ENCODE measurements at places on chromosomes 4 and X. TPM values are rescaled to one million over a fixed set of nuclear protein-coding genes. Genes with fewer than 3 reads are reported as not detected.

The SPARCL1 gene
- total RNA-seq = not detected

The NAP1L5 gene
- 4.9 TPM for total RNA-seq

The TMEM35A gene
- not detected for total RNA-seq

The TMSB15C gene
- total RNA-seq = 3.2 TPM

The TBC1D25 gene
- total RNA-seq = 12.3 TPM

The SPIN2A gene
- total RNA-seq = 0.34 TPM

The GRPR gene
- 0.13 TPM for total RNA-seq

The GTPBP6 gene
- total RNA-seq = 72.6 TPM

The ITGB1BP2 gene
- total RNA-seq = 5.5 TPM

The TREX2 gene
- 1.9 TPM for total RNA-seq

The POF1B gene
- total RNA-seq = not detected

The UGT2A3 gene
- not detected for total RNA-seq

The SOWAHD gene
- 0.15 TPM for total RNA-seq

The ZNF732 gene
- total RNA-seq = not detected

The GPRASP3 gene
- total RNA-seq = 1.9 TPM

The ART3 gene
- not detected for total RNA-seq

The MTMR1 gene
- total RNA-seq = 32.8 TPM

The ZXDA gene
- 3.2 TPM for total RNA-seq

The KDR gene
- not detected for total RNA-seq

The SGMS2 gene
- 0.46 TPM for total RNA-seq

The WDFY3 gene
- 0.78 TPM for total RNA-seq

The GLOD5 gene
- total RNA-seq = not detected

The SERTM2 gene
- total RNA-seq = not detected

The ADAM29 gene
- total RNA-seq = not detected

The PNMA6A gene
- 1.2 TPM for total RNA-seq

The DOK7 gene
- not detected for total RNA-seq

The CCSER1 gene
- total RNA-seq = not detected

The POU3F4 gene
- total RNA-seq = not detected

The MPP1 gene
- 15.5 TPM for total RNA-seq

The MAMLD1 gene
- 6.5 TPM for total RNA-seq

The CCDC120 gene
- total RNA-seq = 4.0 TPM

The PYURF gene
- total RNA-seq = 68.6 TPM

The PNMA5 gene
- total RNA-seq = not detected

The PAGE4 gene
- total RNA-seq = not detected

The NDST4 gene
- not detected for total RNA-seq

The IL2 gene
- total RNA-seq = 150 TPM

The GYPB gene
- total RNA-seq = not detected

The MAPK10 gene
- total RNA-seq = not detected

The TCEANC gene
- 1.2 TPM for total RNA-seq

The MCUB gene
- 66.3 TPM for total RNA-seq

The ETDA gene
- total RNA-seq = not detected

All from activated CD8-positive, alpha-beta memory T cell treated with anti-CD3 and anti-CD28 coated beads for 36 hours (primary cell).